Natural killer cell treated with Interleukin-12 subunit alpha and Interleukin-12 subunit beta and Interleukin-15 and Interleukin-18, amount 100 ng/mL, for 72 hours (primary cell): ENCODE measurements at places on chromosomes 3 and 15. TPM values are rescaled to one million over a fixed set of nuclear protein-coding genes. Genes with fewer than 3 reads are reported as not detected.

NAALADL2 gene
- total RNA-seq: not detected

GCSAM gene
- 5.3 TPM for total RNA-seq

CFAP161 gene
- total RNA-seq: not detected

CYP19A1 gene
- total RNA-seq: not detected

MOBP gene
- total RNA-seq: not detected

MED12L gene
- total RNA-seq: 2.8 TPM

- DNase-seq: peak; percentile 90
These were observed 237.6 kb upstream of the BHLHE40 start for GRCh38 chr3:4741404-4742307.

GRCh38 chr3:30607032-30607833 is 832 bp downstream of the TGFBR2 start:
- DNase-seq: peak; percentile 83

- no peak for DNase-seq
These were observed 43.5 kb downstream of the KLF15 start for GRCh38 chr3:126313580-126314304.

- no peak for DNase-seq
These were observed 410.2 kb downstream of the GAP43 start for GRCh38 chr3:116033516-116033915.

- no peak for DNase-seq
These were observed 26.2 kb upstream of the SLC35G2 start for GRCh38 chr3:136792556-136793330.

DNA sequence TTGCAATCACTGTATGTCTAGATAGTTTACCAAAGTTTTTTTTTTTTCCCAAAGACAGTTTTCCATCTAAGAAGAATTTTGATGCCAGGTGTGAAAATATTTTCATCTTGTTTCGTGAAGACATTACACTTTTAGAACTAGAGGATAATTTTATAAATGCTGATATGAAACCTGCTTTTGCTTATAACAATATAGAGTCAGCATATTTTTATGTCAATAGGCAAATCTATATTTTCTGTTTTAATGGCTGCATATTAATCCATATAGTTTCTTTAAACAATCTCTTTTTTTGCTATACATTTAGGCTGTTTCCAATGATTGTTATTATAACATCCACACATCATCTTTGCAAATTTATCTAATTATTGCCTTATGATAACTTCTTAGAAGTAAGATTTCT is 12.6 kb upstream of the INSYN1 start:
- DNase-seq: no peak

GRCh38 chr3:70392227-70392626 is 79.8 kb upstream of the MDFIC2 start:
- no peak for DNase-seq

- no peak for DNase-seq
These were observed 913.8 kb downstream of the FHIT start for GRCh38 chr3:60337421-60337820.

- no peak for DNase-seq
These were observed 96.7 kb downstream of the NPAP1 start for GRCh38 chr15:24772266-24772665.

- DNase-seq: no peak
These were observed 417 bp downstream of the TBCCD1 start for GRCh38 chr3:186566772-186567071.

DNA sequence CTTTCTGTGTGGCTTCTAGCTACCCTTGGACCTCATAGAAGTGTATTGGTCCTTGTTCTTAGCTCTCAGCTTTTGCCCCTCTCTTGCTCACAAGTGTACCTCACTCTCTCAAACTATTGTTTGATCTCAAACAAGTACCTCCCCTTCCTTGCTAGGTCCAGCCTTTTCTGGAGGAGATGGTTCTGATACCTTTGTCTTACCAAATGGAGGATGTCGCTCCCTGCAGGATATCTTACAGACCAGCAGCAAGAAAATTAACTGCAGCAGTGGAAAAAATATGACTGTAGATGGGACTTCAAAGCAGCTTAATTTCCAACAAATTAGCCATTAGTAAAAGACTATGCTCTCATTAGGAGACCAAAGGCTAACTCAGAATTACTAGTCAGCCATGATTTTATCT is 388.1 kb upstream of the ROBO2 start:
- DNase-seq: no peak

- no peak for DNase-seq
These were observed 260.1 kb upstream of the PLSCR5 start for GRCh38 chr3:146865175-146865755.

- DNase-seq: no peak
These were observed 277.4 kb upstream of the SLCO3A1 start for GRCh38 chr15:91576096-91576495.

DNA sequence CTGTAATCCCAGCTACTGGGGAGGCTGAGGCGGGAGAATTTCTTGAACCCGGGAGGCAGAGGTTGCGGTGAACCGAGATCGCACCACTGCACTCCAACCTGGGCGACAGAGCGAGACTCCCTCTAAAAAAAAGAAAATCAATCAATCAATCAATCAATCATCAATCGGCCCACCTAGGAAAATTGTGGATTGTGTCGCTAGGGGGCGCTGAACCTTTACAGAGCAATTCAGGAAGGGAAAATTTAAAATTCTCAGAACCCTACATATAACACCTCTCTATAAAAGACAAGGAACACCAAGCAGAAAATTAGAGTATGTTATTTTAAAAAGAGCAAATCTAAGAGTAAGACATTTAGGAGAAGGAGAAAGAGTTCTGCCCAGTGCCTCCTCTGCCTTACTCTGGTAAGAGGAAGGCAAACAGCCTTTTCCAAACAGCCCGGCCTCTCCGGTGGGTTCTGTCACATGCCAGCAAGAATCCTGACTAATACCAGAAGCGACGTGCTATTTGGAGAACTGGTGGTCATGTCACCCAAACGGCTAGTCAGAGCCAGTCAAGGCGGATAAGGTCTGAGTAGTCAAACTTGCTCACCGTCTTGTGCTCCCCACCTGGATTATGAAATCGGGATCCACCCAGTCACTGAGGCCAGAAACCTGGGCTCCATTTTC is 22.3 kb upstream of the SMCO1 start:
- peak; percentile 63 for DNase-seq

GRCh38 chr15:76200641-76201105 is 110.6 kb downstream of the ETFA start:
- no peak for DNase-seq
